ENCODE measurements at places on chromosomes 11 and 22. TPM values are rescaled to one million over a fixed set of nuclear protein-coding genes. Genes with fewer than 3 reads are reported as not detected.

- DNase-seq: no peak
Measured at GRCh38 chr22:22487869-22488597, 20.5 kb downstream of the ZNF280B start.

The TYMP gene
- total RNA-seq: 32.8 TPM

The GLB1L3 gene
- total RNA-seq: 0.12 TPM

DNA sequence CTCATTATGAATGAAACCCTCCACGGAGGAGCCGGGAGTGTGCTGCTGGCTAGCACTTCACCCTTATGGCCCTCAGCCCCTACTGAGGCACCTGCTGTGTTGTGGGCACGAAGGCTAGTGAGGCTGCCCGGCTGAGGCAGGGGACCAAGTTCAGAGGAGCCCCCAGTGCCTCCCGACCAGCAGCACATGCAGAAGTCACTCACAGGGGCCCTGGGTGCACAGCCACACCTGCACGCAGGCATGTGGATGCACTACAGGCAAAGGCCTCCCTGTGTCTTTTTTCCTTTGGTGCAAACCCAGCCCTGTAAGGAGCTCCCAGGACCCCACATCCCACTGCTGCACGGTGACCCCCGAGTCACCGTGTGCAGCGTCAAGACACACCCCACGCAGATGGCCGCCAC lies 261.5 kb downstream of the BRD1 start:
- DNase-seq: no peak

The PAMR1 gene
- 5.7 TPM for total RNA-seq

- DNase-seq: no peak
Measured at GRCh38 chr11:58060939-58061672, 30.4 kb downstream of the OR6Q1 start.

DNA sequence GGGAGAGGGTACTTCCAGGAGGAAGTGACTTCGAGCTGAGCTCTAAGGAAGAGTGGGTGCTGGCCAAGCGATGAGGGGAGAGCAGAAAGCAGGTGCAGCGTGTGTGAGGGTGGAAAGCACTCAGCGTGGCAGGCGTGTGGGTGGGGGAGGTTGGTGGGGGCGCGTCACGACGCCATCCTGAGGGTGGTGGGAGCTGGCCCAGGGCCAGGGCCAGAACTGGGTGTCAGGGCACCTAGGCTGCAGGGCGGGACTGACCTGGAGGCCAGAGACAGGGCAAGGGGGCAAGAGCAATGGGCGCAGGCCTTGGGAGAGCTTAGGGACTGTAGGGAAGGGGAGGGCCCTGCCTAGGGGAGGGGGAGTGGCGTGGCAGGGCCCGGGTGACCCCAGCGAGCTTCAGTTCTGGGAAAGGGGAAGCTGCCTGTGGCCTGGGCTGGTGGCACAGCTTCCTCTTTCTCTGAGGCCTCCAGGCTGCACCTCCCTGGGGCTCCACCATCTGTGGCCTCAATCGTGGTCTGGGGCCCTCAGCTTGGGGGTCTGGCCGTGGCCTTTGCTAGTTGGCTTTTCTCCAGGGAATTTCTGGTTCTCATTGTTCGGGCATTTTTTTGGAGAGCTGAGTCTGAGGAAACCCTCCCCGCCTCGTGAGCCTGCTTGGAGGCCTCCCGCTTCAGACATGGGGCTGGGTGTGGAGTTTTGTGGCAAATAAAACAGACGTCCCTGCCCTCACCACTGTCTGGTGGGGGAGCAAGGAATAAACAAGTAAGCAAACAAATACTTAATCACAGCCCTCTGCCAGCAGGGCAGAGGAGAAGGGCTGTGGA lies 8.9 kb downstream of the RELT start:
- DNase-seq: no peak

- no peak for DNase-seq
Measured at GRCh38 chr11:2964782-2965181, 27.3 kb downstream of the NAP1L4 start.

GRCh38 chr11:61715867-61716266 lies 35.7 kb downstream of the DAGLA start:
- DNase-seq: no peak

DNA sequence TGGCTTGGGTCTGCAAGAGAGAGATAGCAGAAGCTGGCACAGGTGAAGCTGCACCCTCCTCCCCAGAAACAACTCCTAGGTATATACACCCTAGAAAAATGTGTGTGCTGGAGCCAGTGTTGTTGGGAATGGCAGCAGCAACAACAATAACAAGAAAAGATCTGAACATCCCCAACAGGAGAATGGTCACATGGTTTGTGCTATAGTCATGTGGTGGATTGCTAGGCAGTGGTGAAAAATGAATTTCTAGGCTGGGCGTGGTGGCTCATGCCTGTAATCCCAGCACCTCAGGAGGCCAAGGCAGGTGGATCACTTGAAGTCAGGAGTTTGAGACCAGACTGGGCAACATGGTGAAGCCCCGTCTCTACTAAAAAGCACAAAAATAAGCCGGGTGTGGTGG lies 31.0 kb upstream of the FGF19 start:
- no peak for DNase-seq

The APOA4 gene
- total RNA-seq: not detected

GRCh38 chr11:73116636-73117035 lies 25.5 kb downstream of the FCHSD2 start:
- DNase-seq: no peak

All from ovary (tissue), 10 donors.